Sigmoid colon (tissue), 7 donors: ENCODE measurements at places on chromosomes 12 and 14. TPM values are rescaled to one million over a fixed set of nuclear protein-coding genes. Genes with fewer than 3 reads are reported as not detected.
A peak's percentile ranks its signal among the peaks of the same experiment; 100 is the strongest.

- no peak for DNase-seq
Observed at GRCh38 chr14:30620178-30620577, 1.9 kb upstream of the SCFD1 start.

DNA sequence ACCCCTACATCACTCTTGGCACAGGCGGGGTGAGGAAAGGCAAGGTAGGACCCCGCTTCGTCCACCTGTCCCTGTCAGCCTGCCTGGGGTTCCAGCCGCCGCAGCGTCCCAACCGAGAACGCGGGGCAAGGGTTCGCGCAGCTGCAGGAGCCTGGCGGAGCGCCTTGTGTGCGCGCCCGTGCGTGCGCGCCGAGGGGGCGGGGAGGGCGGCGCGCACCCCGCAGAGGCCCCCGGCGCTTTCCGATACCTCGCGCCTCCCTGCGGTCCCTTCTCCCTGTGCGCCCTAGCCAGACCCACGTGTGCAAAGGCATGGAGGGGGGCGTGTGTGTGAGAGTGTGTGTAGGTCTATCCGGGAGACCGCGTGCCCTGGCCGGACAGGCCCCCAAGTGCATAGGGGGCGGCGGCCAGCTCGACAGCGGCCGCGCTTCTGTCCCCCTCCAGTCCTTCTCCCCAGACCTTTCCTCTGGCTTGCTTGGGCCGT, 122.4 kb downstream of the TSPAN9 start:
- no peak for DNase-seq

DNA sequence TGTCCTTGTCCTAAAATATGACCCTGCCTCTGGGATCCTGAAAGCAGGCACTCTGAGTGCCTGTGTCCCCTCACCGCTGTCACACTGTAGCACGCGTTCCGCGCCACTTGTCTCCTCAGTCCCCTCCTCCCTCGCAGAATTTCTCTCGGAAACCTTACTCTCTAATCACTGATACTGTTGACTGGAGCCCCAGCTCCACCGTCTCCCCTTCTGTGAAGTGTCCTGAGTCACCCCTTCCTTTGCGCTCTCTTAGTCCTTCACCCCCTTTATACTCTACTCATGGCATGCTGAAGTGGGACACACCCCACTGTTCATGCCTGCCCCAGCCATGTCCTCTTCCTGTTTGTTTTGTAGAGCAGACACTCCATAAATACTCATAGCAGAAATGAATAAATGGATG, 104.7 kb downstream of the ZNF664 start:
- no peak for DNase-seq

DNA sequence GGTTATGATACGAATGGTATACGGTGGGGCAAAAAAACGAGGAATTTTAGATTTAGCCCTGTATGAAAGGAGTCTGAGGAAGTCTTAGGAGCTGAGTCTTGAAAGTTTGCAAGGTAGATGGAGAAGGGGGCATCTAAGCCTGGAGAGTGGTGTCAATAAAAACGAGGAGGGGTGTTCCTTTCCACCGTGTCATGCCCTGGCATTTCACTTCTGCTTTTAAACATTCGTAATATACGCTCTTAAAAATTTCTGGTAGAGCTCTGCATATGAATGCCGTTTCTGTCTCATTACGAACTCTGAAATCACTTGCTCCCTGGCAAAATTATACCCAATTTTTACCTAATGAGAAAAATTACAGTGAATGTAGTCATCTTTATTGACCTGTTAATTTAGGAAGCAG, 170.2 kb downstream of the ERC1 start:
- DNase-seq, result no peak

DNA sequence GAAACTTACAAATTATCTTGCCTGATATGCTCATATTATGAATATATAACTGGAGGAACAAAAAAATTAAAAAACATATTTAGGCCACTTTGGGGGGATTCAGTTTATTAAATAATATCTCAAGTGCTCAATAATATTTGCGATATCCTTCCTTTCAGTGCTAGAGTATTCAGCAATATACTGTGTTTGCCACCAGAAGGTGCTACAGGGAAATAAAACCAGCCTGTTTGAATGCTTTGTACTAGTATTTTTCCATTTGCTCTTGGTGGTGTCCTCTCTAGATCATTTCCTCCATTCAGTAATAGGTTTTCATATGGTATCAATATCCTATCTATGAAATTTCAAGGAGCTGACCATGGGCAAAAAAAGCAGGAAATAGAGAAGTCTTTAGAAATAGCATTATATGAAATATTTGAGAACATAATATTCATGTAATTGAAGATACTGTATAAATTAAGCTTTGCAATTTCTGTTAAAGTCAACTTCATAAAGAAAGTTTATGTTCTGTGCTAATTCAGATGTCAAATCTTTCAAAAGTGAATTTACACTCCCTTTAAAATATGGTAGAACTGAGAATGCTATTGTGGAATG, 106.2 kb upstream of the NAV3 start:
- no peak for DNase-seq

- DNase-seq, result no peak
Observed at GRCh38 chr12:96948782-96949181, 41.7 kb downstream of the NEDD1 start.

GRCh38 chr14:55354500-55354899, 57.1 kb downstream of the ATG14 start:
- peak; percentile 70 for DNase-seq

DNA sequence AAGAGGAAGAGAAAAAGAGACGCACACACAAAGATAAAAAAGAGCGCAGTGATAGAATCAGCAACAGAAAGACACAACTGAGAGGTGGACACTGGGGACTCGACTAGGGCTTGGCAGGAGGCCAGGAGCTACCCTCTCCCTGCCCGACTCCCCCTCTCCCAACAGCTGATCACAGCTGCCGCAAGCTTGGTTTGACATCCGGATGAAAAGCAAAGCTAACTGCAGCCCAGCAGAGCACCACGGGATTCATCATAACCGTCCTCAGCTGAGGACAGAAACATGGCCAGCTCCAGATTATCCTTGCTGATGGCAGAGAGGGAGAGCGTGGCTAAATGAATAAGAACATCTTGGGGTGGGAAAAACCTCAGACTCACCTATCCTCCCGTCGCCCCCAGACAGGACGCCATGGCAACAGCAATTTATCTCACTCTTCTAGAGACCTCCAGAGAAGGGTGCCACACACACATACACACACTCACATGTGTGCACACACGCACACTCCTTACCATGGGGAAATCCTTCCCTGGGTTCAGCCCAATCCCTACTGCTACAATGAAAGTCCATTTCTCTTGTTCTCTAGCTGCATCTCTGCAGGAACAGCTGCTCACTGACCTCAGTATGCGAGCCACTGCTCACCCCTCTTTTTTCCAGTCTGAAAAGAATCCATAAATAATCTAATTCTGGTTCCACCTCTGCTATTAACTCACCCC, 135.3 kb downstream of the NTF3 start:
- no peak for DNase-seq

DNA sequence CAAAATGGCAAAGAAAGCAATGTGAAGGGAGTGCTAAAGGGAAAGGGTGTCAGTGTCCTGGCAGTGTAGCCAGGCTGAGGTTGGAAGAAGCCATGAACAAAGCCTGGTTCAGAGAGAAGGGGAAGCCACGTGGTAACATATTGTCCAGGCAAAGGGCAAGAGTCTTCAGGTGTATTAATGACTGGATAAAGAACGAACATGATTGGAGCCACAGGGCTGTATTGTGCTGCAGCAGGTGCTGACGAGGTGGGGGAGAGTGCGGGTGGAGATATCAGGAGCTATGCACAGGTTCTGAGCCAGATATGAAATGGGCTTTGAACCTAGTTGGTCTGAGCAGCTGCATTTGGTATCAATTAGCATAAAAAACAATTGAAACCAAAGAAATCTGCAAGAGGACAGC, 18.6 kb upstream of the EMP1 start:
- no peak for DNase-seq

DNA sequence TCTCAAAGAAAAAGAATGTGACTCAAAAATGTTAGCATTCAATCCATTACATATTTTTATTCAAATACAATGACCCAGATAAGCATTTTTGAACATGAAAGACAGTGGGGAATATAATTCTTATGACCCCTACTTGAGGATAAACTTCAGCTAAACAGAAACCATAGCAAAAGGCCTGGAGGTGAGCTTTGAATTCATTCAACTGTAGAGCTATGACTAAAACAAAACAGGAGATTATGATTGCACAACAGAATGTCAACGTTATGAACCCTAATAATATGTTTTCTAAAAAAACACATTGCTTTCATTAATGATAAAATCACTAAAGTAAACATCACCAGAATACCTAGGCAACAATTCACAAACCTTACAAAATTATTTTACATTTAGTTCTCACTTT, 27.8 kb downstream of the EFCAB11 start:
- DNase-seq, result no peak

GRCh38 chr12:25438638-25439037, 114.4 kb downstream of the LMNTD1 start:
- DNase-seq, result no peak

GRCh38 chr12:121301876-121302275, 5.4 kb upstream of the CAMKK2 start:
- no peak for DNase-seq

- DNase-seq, result no peak
Observed at GRCh38 chr14:26743284-26743683, 145.5 kb upstream of the NOVA1 start.

GRCh38 chr12:90335566-90335965, 619.4 kb downstream of the CCER1 start:
- DNase-seq, result no peak

DNA sequence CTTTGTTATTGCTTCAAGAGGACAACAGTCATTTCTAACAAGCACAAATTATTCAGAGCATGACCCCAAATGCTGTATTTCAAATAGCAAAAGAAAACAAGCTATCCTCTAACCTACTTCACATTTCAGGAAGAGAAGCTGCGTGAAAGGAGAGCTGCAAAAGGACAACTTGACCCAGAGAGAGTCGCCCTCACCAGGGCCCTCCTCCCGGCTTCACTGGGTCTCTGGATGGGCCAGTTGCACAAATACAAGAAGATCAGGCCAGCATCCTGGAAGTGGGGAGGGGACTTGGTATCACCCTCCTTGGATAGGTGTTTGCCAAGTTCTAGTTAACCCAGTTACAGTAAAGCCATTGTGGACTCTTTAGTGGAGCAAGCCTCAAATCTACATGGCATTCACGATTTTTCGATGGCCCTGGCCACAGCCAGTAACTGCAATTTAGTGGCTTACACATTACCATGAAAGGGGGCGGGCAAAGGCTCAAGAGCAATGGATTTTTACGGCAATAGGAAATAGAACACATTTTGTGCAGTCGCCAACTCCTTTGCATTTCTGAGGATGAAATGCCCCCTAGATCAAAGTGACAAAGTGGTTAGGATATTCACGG, 166.9 kb upstream of the DIO2 start:
- no peak for DNase-seq

DNA sequence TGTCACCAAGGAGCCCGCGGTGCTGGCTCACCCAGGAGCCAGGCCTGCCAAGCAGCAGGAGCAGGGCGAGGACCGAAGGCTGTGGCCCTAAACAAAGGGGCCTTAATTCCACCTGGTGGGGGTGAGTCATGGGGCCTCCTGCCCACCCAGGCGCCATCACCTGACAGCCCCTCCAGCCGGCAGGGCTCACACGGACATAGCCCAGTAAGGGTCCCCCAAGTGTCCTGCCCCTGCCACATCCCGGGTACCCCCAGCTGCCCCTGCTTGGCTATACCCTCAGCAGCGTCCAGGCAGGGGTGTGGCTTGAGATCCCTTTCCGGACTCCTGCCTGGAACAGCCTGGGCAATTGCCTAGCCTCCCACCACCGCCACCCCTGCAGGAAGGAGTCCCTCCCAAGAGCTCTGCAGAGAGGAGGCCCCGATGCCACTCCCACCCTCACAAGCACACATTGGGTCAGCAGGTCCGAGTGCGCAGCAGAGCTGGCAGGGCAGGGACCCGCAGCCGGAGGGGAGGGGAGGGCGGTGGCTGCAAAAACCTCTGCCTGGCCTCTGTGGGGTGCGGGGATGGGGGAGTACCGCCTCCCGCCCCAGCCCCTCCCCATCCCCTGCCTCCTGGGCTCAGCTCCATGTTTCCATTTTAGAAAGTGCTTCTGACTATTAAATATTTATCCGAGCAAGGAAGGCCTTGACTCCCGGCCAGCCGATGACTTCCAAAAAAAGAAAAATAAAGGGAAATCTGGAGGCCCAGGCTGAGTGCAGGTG, 4.6 kb downstream of the AHNAK2 start:
- DNase-seq, result peak; percentile 93

- no peak for DNase-seq
Observed at GRCh38 chr12:71092290-71092689, 65.5 kb downstream of the TSPAN8 start.

DNA sequence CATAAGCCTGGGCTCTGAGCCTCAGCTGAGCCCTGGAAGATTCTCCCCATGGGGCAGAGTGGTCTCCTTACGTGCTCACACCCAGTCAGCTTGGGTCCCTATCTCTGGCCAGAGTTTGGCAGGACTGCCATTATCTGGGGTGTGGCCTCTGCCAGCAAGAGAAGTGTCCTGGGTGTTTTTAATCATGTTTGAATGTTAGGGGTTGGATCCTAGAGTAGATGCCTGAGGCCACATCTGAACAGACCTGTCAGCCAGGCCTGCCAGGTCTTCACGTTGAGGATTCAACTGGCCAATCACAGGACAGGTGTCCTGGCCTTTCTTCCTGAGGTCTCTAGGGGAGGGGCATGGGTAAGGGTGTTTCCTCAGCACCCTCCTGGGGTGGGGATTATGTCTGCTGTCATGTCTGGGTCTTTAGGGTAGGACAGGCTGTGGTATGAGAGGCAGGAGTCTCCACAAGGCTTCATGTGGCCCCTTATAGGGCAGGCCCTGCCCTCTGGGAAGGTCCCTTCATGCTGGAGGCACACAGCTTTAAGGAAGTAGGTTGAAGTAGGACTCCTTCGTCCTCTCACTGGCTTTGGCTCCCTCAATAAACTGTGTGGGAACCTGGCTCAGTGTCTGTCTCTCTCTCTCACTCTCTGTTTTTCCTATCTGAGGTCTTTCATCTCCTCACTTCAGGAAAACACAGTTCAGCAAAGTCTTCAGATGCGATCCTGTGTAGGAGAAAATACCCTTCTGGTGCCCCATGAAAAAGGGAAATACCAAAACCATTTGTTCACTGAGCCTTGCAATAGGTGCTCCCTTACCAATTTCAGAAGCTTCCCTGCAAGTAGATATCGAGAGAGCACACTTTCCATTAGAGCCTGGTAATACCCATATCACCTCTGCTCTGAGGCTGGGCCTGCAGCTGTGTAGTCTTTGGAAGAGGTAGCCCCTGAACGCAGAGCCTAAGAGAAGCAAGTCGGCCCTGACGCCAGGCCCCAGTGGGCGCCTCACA, 6.7 kb upstream of the FITM1 start:
- no peak for DNase-seq

DNA sequence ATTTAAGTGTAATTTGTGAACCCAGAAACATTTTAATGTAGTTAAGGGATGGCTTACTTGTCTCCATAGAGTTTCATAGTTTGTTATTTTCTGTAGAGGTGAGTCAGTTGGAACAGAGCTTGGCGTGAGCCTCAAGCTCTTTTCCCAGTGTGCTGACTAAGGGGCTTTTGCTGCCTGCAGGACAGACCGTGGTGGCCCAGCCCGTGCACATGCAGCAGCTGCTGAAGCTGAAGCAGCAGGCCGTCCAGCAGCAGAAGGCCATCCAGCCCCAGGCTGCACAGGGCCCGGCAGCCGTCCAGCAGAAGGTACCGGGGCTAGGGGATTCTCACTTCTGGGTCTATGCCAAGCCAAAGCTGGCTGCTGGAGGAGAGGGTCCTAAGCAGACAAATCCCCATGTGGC, 76.9 kb downstream of the DDX51 start:
- no peak for DNase-seq

Gene PRMT5
- 33.3 TPM for total RNA-seq

Gene CCDC177
- not detected for total RNA-seq

Gene DPPA3
- total RNA-seq, result not detected

Gene CD163
- total RNA-seq, result 81.4 TPM

Gene HOXC4
- 0.71 TPM for total RNA-seq

Gene TTC9
- total RNA-seq, result 0.81 TPM

Gene PPP1R36
- 1.1 TPM for total RNA-seq

Gene AQP6
- 0.49 TPM for total RNA-seq
